Inflammatory macrophage (primary cell): ENCODE measurements at places on chromosomes 6 and 20.

- DNase-seq, result no peak
Observed at GRCh38 chr6:131951576-131952230, 531 bp upstream of the CCN2 start.

DNA sequence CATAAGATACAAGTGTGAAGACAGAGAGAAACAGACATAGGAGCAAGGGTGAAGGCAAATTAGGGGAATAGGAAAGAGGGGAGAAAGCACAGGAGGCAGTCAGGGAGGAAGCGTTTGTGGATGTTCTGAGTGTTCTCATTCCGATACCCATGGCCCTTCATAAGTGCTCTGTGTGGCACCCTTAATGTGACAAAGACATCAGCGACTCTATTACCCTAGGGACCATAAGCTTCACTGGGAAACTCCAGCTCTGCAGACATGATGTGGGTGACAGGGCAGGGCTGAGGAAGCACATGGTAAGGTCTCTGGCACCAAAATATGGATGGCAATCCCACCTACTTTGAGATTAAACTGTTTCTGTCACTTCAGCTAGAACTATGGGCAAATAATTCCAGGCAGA, 33.0 kb downstream of the F13A1 start:
- DNase-seq, result no peak

DNA sequence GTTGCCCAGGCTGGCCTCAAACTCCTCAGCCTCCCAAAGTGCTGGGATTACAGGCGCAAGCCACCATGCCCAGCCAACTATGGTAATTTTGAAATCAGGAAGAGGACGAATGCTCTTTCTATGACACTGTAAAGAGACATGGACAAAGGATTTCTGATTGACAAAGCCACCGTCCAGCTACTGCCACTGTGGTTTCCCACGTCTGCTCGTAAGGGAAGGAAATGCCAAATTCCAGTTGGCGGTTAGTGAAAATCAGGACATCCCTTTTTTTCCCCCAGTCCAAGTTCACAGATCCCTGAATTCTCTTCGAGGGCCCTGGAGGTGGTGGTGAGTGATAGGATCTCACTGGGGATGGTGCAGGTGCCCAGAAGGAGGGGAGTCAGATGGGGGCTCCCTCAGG, 31.2 kb downstream of the SNAI1 start:
- peak; percentile 69 for DNase-seq

- DNase-seq, result no peak
Observed at GRCh38 chr6:30258204-30258603, 45.0 kb upstream of the TRIM26 start.

DNA sequence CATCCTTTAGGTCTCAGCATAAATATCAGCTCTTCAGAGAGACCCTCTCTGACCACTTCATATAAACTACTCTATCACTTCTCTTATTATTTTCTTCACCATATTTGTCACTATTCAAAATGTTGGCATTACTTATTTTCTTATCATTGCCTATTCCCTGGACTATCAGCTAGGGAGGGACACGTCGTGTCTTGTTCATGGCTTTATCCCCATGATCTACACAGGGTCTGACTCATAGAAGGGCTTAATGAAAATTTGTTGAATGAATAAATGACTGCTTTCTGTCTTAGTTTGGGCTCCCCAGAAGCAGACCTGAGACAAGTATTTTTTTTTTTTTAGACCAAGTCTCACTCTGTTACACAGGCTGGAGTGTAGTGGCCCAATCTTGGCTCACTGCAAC, 3.0 kb upstream of the CDK5RAP1 start:
- DNase-seq, result no peak

GRCh38 chr20:37262505-37262904, 891 bp upstream of the GHRH start:
- no peak for DNase-seq

DNA sequence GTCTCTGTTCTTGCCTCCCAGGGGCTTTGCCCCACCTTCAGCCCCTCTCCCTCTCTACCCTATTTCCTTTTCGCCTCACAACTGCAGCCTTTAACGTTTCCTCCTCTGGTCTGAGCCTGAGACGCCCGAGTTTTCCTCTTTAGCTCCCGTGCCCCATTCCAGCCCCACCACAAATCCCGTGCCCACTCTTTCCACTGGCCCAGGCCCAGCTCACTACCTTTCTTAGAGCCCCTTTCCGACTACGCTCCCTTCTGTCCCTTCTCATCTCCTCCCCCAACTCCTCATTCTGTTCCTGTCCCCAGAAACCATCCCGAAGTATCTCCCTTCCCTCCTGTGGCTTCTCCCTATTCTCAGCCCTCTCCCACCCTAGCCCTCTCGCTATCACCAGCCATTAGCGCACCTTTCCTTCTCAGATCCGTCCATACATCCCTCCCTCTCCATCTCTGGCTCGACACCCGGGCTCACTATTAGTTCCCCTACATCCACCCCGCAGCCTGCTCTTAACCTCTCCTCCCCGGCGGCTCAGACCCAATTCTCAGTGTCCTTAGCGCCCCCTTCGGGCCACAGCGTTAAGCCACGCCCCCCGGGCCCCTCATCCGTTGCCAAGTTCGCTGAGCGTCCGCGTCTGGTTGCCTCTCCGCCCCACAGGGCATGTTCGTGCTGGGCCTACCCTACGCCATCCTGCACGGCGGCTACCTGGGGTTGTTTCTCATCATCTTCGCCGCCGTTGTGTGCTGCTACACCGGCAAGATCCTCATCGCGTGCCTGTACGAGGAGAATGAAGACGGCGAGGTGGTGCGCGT, 2.7 kb downstream of the SLC32A1 start:
- peak; percentile 26 for DNase-seq

- no peak for DNase-seq
Observed at GRCh38 chr6:113289166-113289565, 568.0 kb upstream of the MARCKS start.

- DNase-seq, result peak; percentile 58
Observed at GRCh38 chr6:28980852-28981430, 24.2 kb downstream of the ZNF311 start.

- no peak for DNase-seq
Observed at GRCh38 chr6:143299253-143300166, 151.0 kb downstream of the ADAT2 start.

- DNase-seq, result no peak
Observed at GRCh38 chr6:158674342-158675131, 24.7 kb downstream of the SYTL3 start.

GRCh38 chr20:36728986-36729385, 16.9 kb downstream of the NDRG3 start:
- no peak for DNase-seq
